Retinal pigment epithelial cell (primary cell): ENCODE measurements at places on chromosomes 4 and X.

GRCh38 chr4:102825261-102826091 lies 1.9 kb downstream of the UBE2D3 start:
- no peak for DNase-seq

GRCh38 chr4:99856166-99856565 lies 38.1 kb downstream of the LAMTOR3 start:
- no peak for DNase-seq

DNA sequence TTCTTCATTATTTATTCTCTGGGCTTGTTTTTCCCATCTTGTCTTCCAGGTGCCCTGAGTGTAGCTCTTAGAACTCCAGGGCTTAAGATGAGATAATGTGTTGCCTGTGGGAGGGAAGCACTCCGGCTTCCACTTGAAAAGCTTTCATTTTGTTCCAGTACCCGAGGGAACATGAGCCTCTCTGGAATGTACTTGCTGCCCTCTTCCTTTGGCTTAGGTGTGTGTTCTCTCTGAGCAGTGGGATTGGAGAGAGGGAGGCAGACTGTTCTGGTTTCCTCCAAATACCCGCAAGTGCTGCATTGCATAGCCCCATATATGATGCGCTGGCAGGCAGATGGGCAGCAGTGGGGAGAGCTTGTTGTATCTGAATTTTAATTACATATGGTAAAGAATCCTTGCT lies 861 bp upstream of the DTHD1 start:
- DNase-seq = no peak

- DNase-seq = no peak
Measured at GRCh38 chr4:7006411-7006810, 36.8 kb upstream of the TADA2B start.
